ENCODE measurements at places on chromosomes 1 and 21.
A peak's percentile ranks its signal among the peaks of the same experiment; 100 is the strongest.

GRCh38 chr1:24714859-24715520 lies 30.3 kb upstream of the CLIC4 start:
- peaks cover 3% of the 10 kb centered on the region for H3K4me1 ChIP-seq
- H3K27ac ChIP-seq, result no peak overlapping the region
- H3K4me3 ChIP-seq, result no peak overlapping the region
- DNase-seq, result no peak

DNA sequence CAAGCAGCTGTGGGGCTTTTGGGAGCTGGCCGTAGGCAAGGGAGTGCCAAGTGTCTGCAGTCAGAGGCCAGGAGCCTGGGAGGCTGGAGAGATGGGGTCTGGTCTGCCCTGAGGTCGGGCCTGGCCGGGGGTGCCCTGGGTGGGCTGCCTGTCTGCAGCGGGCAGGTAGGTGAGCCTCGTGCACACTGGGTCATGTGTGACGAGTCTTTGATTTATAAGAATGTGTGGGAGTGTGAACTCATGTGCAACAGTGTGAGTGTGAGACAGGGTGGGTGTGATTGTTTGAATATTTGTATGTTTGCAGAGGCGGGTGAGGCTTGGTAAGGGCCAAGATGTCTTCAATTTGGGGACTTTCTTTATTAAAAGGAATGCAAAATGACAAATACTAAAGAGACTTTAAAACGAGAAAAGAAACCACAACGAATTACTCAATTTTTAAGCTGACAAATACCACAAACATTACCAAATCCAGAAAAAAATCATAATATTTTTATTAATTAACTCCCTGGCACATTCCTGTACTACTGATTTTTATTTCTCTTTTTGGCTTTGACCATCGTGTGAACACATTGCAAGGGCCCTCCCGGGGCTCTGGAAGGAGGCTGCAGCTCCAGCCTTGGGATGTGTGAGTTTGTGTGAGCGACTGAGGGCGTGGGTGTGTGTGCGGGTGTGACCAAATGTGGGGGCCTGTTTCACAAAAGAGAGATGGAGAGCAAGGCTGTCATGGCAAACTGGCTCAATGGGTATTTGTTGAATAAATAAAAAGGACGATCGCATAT lies 110.3 kb upstream of the WNT4 start:
- H3K27ac ChIP-seq, result no peak overlapping the region
- H3K27me3 ChIP-seq, result peaks cover 11% of the 10 kb centered on the region
- no peak overlapping the region for H3K4me3 ChIP-seq
- H3K36me3 ChIP-seq, result no peaks in the 10 kb centered on the region

DNA sequence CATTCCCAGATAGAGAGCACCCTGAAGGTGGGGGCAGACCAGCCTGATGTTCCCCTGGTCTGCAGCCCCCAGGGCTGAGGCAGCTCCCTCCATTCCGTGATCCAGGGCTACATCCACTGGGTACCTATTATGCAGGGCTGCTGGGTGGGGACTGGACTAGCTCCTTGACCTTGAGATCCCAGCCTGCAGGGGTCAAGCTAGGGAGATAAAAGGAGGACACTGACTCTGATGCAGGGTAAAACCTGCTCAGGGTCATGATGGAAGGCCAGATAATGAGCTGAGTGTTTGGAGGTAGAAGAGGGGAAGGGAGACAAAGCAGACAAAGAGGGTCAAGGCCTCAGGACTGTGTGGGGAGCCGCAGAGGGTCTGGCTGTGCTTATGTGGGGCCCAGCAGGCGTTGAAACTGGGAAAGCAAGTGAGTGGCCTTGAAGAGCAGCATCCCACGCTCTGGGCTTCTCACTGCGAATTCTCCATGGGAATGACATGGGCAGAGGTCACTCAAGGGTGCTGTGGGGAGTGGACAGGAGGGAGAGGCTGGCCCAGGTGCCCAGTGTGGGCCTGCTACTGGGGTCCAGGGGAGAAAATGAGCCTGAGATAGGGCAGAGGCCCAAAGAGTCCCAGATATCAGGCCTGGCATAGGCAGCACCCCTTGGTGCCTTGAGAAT lies 9.7 kb downstream of the FOXO6 start:
- no peak overlapping the region for H3K27ac ChIP-seq
- peaks cover 33% of the 10 kb centered on the region for H3K27me3 ChIP-seq
- H3K4me1 ChIP-seq, result no peaks in the 10 kb centered on the region
- no peaks in the 10 kb centered on the region for H3K36me3 ChIP-seq
- no peak overlapping the region for H3K4me3 ChIP-seq
- no peak for DNase-seq

DNA sequence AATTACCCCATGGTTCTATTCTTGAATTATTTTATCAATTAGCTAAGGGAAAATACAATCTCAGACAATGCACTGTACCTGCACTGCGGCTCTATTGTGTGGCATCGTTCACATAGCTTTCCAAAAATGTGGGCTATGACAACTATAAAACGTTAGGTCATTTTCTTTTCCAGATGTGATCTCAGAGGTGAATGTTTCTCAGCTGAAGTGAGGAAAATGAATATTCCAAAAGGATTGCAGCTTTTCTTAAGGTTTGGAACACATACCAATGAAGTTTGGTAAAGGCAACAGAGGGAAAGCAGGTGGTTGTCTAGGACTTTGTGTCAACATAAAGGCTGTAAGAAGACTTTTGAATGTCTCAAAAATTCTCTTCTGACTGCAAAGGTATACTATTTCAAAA lies 105.5 kb downstream of the NRIP1 start:
- H3K36me3 ChIP-seq, result no peaks in the 10 kb centered on the region
- H3K4me3 ChIP-seq, result no peak overlapping the region
- no peak for DNase-seq
- no peaks in the 10 kb centered on the region for H3K4me1 ChIP-seq
- no peak overlapping the region for H3K27ac ChIP-seq
- peaks cover 2% of the 10 kb centered on the region for H3K27me3 ChIP-seq

DNA sequence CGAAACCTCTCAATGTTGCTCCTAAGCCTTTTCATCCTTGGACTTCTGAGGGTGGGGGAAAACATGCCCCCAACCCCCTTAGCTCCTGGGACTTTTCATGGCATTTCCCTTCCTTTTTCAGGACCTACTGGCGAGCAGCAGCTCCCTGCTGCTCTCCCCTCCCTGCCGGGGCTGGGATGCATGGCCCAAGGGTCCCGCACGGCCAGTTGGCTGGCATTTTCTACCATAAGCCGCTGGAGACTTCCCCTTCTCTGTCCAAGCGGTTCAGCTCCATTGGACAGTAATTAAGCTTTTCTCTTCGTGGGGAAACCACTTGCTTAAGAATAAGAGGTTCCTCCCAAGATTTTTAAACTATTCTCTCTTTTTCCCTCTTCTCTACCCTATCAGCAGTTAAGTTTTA lies 52.8 kb downstream of the FCRL5 start:
- no peak overlapping the region for H3K4me3 ChIP-seq
- H3K27me3 ChIP-seq, result peaks cover 30% of the 10 kb centered on the region
- H3K27ac ChIP-seq, result no peak overlapping the region
- peaks cover 2% of the 10 kb centered on the region for H3K4me1 ChIP-seq
- H3K36me3 ChIP-seq, result no peaks in the 10 kb centered on the region

GRCh38 chr1:110011527-110012041 lies 22.8 kb upstream of the STRIP1 start:
- H3K4me3 ChIP-seq, result no peak overlapping the region
- H3K27me3 ChIP-seq, result no peaks in the 10 kb centered on the region
- peaks cover 5% of the 10 kb centered on the region for H3K4me1 ChIP-seq
- peak overlapping the region; percentile 70 for H3K27ac ChIP-seq
- H3K36me3 ChIP-seq, result peaks cover 29% of the 10 kb centered on the region

DNA sequence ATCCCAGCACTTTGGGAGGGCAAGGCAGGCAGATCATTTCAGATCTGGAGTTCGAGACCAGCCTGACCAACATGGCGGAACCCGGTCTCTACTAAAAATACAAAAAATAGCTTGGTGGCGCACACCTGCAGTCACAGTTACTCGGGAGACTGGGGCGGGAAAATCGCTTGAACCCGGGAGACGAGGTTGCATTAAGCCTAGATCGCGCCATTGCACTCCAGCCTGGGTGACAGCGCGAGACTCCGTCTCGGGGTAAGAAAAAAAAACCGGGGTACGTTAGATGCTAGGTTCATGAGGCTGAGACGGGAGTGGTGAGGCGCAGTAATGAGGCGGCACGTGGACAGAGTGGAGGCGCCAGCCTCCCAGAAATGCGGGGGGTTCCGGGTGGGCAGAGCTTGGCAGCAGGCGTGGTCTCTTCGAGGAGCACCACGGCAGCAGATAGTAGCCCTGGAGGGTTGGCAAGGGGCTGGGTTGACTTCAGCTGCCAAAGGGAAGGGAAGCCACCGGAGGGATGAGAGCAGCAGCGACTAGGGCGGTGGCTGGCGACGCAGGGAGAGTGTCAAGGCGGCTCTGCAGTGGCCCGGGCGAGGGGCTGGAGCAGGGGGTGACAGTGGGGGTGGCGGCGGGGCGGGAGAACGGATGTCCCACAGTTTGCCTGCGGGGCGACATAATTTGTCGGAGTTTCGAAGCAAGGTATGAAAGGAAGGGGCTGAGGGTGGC lies 832 bp downstream of the MRPL20 start:
- no peaks in the 10 kb centered on the region for H3K27me3 ChIP-seq
- peaks cover 23% of the 10 kb centered on the region for H3K4me1 ChIP-seq
- H3K36me3 ChIP-seq, result peaks cover 13% of the 10 kb centered on the region
- H3K27ac ChIP-seq, result peak overlapping the region; percentile 95

GRCh38 chr1:155321639-155322503 lies 1.2 kb downstream of the RUSC1 start:
- H3K4me1 ChIP-seq, result peaks cover 44% of the 10 kb centered on the region
- H3K4me3 ChIP-seq, result peak overlapping the region; percentile 90
- H3K27ac ChIP-seq, result peak overlapping the region; percentile 51

DNA sequence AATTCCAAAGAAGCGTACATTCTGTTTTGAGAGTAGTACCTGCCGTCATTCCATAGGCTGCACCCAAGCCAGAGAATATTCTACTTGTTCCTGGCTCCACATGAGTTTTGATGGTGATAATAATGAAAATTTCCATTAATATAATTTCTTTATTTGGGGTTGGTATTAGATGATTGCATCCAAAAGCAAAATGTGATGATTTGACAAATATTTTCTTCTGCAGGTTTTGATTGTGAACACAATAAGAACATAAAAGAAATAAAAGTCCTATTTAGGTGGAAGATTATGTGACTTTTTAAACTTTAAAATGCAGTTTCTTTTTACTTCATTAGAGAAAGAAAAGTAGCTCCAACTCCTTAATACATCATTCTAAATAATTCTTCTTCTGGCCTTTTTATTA lies 284.8 kb upstream of the FMN2 start:
- H3K4me3 ChIP-seq, result no peak overlapping the region
- no peak overlapping the region for H3K27ac ChIP-seq
- no peaks in the 10 kb centered on the region for H3K27me3 ChIP-seq
- no peaks in the 10 kb centered on the region for H3K36me3 ChIP-seq
- peaks cover 8% of the 10 kb centered on the region for H3K4me1 ChIP-seq

DNA sequence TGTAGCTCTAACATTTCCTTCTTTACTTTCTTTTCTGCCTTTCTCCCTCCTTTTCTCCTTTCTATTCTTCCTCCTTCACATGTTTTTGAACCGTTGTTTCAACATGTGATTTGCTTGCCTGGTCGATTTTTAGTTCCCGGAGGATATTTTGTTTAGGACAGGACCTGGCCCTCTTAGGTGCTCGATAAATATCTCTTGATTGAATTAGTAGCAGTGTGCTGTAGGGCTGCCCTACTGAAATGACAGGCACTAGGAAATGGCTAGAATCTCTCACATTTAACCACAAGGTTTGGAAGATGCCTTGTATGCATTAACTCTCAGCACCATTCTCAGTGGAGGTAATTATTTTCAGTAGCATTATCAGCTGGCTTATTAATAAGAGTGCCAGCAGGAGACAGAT lies 305.6 kb downstream of the PAPPA2 start:
- no peaks in the 10 kb centered on the region for H3K27me3 ChIP-seq
- H3K36me3 ChIP-seq, result no peaks in the 10 kb centered on the region
- no peaks in the 10 kb centered on the region for H3K4me1 ChIP-seq
- H3K27ac ChIP-seq, result no peak overlapping the region

DNA sequence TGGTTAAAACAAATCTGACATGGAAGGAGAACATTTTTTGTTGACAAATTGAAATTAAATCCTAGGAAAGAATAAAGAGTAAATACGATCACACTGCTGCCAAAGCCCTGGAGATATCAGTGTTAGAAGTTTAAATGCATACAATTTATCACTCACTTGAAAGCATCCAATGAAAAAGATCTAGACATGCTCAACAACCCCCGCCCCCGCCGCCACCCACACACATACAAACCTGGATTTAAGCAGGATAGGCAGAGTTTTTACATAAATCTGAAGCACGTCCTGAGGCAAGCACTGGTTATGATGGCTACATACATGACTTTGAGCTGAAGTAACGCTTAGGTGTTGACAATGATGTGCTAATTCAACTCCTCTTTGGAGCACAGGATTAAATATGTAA lies 58.5 kb downstream of the LYST start:
- H3K36me3 ChIP-seq, result peaks cover 18% of the 10 kb centered on the region
- no peaks in the 10 kb centered on the region for H3K27me3 ChIP-seq
- H3K27ac ChIP-seq, result no peak overlapping the region
- no peak for DNase-seq
- peaks cover 2% of the 10 kb centered on the region for H3K4me1 ChIP-seq
- H3K4me3 ChIP-seq, result no peak overlapping the region

GRCh38 chr1:214108097-214108446 lies 120.3 kb downstream of the PROX1 start:
- DNase-seq, result no peak
- no peak overlapping the region for H3K27ac ChIP-seq
- H3K4me1 ChIP-seq, result no peaks in the 10 kb centered on the region
- no peak overlapping the region for H3K4me3 ChIP-seq
- H3K27me3 ChIP-seq, result no peaks in the 10 kb centered on the region

- H3K36me3 ChIP-seq, result no peaks in the 10 kb centered on the region
- H3K4me3 ChIP-seq, result no peak overlapping the region
- no peak for DNase-seq
- H3K4me1 ChIP-seq, result peaks cover 2% of the 10 kb centered on the region
Measured at GRCh38 chr1:78491451-78492071, 787 bp downstream of the PTGFR start.

- DNase-seq, result no peak
- peaks cover 50% of the 10 kb centered on the region for H3K4me1 ChIP-seq
- H3K27me3 ChIP-seq, result no peaks in the 10 kb centered on the region
- no peak overlapping the region for H3K4me3 ChIP-seq
Measured at GRCh38 chr1:234957330-234958065, 171.1 kb downstream of the TOMM20 start.

DNA sequence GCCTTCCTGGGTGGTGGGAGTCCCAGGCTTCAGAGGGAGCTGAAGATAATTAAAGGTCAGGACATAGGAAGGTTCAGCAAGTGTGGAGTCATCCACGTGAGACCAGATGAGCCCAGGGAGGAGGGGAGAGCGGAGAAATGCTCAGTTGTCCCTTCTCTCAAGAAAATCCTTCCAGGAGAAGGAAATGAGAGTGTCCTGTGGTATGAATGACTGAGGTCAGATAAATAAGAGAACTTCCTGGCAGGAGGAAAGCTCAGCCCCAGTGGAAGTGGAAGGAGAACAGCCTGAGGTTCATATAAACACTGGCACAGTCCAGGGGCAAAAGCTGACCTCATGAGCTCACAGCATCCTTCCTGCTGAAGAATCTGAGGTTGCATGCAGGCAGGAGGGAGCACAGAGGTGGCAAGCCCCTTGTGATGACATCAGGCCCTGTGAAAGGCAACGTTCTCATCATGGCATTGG lies 97.6 kb downstream of the NAV1 start:
- H3K4me1 ChIP-seq, result no peaks in the 10 kb centered on the region
- DNase-seq, result no peak
- H3K4me3 ChIP-seq, result no peak overlapping the region
- peaks cover 6% of the 10 kb centered on the region for H3K27me3 ChIP-seq

- DNase-seq, result no peak
- H3K4me1 ChIP-seq, result no peaks in the 10 kb centered on the region
- H3K4me3 ChIP-seq, result no peak overlapping the region
- no peaks in the 10 kb centered on the region for H3K27me3 ChIP-seq
- no peaks in the 10 kb centered on the region for H3K36me3 ChIP-seq
- H3K27ac ChIP-seq, result no peak overlapping the region
Measured at GRCh38 chr1:244186372-244186771, 135.3 kb downstream of the ZBTB18 start.

All from activated naive CD8-positive, alpha-beta T cell treated with anti-CD3 and anti-CD28 coated beads, Interleukin-2, amount 10 ng/mL, durations not matched to agents 7 days and 5 days (primary cell).